NCI-H1092 (cell line): ENCODE measurements at places on chromosomes 2 and 18.
A peak's percentile ranks its signal among the peaks of the same experiment; 100 is the strongest.

GRCh38 chr2:8608411-8608954 is 73.4 kb upstream of the ID2 start:
- no peak for DNase-seq

DNA sequence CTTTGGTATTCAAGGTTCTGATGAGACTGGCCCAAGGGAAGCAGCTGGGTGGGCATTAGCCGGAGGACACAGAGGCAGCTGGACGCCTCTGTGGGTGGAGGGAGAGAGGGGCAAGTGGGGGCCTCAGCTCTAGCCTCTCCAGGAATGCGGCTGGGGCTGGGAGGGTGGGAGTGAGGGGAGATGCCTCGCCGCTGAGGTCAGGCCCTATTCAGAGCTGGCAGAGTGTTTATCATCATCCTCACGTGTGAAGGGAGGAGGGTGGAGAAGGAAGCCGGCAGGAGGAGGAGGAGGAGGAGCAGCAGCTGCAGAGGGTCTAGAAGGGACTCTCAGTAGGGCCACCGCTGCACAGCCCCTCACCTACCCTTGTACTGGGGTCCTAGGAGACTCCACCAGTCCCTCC is 43.1 kb downstream of the TNS1 start:
- no peak for DNase-seq

DNA sequence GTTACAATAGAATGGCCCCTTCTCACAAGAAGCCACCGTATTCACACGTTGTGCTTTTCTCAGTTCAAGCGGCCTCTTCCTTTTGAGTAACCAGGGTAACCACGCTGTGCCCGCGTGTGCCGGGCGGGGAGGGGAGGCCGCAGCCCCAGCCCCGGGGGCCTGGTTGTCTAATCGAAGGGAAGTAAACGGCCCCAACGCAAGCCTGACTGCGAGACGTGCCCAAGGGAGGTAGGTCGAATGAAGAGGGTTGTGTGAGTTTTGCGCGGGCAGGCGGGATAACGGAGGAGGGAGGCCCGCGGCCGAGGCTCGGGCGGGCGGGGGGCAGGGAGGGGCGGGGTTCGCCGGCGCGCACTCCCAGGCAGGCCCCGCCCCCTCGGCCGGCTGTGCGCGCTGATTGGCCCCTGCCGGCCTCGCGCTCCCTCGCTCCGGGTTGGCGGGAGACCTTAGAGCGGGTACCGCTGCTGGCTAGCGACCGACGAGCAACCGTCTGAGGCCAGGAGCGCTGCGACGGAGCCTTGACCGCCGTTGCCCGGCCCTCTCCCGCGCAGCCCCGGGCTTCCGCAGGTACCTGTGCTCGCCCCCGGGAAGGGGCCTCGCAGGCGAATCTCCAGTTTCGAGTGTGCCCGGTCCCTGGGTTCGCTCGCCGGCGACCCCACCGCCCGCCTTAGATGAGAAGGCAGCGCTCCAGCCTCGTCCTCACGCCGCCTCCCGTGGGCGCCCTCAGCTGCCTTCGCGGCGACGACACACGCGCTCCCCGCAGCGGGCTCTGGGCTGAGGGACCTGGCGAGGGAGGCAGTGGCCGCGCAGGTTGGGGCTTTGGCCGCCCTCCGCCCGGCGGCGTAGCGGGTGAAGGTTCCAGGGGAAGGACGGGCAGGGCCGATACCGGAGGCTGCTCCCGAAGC is at the start of gene SPDYA:
SPDYA (plus strand) TSS at position 451 of the 902 bp plus-strand sequence. CDS start 5,181 bp downstream, outside the sequence.
- DNase-seq: peak; percentile 64

DNA sequence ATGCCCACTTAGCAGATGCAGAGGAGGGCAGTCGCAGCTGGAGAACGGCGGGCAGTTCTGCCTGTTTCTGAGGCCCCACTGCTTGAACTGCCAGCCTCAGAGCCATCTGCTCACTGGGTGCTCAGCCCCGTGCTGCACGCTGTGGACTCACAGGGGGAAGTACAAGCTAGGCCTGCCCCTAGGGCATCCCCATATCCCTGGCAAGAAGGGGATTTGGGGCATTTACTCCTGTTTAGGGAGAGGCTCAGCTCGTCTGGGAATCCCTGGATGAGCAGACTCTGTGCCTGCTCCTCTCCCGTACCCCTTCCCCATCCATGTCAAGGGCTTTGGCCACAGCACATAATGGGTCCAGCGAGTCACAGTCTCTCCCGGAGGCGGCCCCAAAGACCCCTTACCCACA is 169.8 kb upstream of the PKDCC start:
- no peak for DNase-seq

GRCh38 chr18:10878703-10879102 is 270.7 kb downstream of the PIEZO2 start:
- DNase-seq: no peak

DNA sequence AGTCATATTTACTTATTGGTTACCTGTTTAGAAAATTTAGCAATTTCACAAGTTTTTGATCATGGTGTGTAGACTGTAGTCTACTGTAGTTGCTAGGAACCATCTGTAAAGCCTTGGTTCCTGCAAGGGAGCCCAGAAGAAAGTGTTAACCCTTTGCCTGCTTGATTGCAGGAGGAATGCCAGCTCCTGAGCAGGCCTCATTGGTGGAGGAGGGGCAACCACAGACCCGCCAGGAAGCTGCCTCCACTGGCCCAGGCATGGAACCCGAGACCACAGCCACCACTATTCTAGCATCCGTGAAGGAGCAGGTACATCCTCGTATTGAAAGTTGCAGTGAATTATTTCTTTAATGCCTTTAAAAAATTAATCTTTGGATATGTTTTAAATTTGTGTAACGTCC is 76.3 kb downstream of the PKP4 start:
- DNase-seq: no peak

DNA sequence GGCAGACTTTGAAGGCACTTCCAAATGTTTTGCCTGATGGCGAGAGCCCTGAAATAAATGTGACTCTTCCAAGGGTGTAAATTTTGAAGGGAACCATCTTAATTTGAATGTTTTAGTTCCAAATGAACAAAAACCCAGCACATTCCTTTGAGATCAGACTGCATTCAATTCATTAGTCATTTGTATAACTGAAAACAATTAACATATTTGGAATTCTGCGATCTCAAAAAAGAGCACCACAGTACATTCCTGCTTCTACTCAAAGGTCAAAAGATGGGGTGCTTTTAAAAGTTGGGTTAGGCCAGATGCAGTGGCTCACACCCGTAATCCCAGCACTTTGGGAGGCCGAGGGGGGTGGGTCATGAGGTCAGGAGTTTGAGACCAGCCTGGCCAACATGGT is 38.2 kb upstream of the CHRNA1 start:
- no peak for DNase-seq

DNA sequence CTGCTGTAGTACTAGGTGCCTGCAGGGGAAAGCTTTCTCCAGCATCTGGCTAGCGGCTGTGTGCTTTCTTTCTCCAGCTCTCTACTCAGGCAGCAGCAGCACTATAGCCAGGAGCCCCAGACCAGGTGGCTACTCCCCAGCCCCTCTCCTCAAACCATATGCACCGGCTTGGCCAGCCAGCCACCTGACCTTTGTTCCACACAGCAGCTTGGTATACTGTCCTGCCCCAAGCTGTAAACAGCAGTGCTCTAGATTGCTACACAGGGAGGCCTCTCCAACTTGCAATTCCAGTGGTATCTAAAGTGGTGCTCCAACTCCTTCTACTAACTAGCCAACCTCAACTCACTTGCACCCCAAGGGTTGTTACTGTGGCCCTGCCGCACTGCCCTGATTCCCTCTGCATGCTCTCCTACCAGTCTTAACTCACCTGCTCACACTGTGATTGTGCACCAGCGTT is 19.6 kb downstream of the LDAH start:
- DNase-seq: no peak

- no peak for DNase-seq
Measured at GRCh38 chr2:100741880-100742276, 78.1 kb upstream of the NPAS2 start.

GRCh38 chr2:20456636-20457426 is 10.0 kb downstream of the RHOB start:
- no peak for DNase-seq

- DNase-seq: no peak
Measured at GRCh38 chr2:96245609-96246390, 20.0 kb downstream of the TMEM127 start.

GRCh38 chr2:224937887-224938286 is 104.4 kb downstream of the DOCK10 start:
- no peak for DNase-seq

DNA sequence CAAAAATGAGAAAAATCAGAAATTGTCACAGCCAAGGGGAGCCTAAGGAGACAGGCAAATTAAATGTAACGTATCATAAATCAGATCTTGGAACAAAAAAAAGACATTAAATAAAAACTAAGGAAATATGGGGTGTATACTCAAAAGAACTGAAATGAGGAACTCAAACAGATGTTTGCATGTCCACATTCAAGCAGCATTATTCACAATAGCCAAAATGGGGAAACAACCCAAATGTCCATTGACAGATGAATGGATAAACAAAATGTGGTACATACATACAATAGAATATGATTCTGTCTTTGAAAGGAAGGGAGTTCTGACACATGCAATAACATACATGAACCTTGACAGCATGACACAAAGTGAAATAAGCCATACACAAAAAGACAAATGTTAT is 155.8 kb upstream of the KLF7 start:
- DNase-seq: no peak
